ENCODE measurements at places on chromosomes 11 and 22.

DNA sequence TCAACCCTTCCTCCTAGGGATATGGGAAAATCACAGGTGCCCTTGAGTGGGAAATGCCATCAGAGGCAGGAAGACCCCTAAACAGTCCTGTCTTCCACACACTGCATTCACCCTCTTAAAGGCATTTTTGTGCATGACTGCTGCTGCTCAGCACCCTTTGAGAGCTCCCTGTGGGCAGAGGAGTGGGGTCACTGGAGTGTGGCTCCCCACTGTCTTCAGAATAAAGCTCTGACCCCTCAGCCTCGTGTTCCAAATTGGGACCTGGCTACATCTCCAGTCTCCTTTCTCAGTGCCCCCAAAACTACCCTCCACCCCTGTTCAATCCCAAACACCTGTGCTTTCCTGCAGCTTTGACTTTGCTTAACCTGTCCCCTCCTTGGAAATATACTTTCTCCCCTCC lies 46.6 kb downstream of the CHRDL2 start:
- no peak for DNase-seq

DNA sequence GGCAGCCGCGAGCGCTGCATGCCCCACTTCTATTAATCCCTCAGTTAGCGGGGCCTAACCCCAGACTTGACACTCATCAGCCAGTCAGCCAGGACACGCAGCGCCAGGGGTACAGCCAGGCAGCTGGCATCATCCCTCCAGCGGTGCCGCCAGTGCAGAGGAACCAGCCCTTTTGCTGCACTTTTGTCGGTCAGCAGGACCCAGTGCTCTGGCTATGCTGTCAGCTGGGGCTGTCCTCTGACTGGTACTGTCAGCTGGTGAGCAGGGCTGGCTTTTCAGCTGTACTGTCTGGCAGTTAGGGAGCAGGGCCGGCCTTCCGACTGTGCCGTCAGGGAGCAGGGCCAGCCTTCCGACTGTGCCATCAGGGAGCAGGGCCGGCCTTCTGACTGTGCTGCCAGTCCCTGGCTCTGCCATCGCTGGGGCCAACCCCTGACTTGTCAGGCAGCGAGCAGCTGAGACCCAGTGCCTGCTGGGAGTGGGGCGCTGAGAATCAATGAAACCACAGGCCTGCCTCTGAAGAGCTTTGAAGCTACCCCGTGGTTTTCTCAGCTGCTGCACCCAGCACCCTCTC lies 115.4 kb downstream of the KIAA1671 start:
- DNase-seq: no peak

DNA sequence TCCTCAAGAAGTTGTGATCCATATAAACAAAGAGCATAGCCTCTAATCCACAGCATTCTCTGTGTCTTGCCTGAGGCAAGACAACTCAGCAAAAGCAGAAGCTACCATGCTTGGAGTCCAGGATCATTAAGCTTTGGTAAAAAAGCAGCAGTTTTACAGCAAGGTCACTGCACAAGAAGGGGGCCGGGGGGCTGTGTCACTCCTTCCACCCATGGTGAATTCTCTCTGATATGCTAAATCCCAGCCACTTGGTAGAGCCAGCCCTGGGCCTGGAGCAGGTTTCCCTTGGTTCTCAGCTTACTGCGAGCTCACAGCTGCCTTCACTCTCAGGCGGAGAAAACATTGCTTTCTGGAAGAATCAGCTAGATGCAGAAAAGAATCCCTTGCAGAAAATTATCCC lies 144.7 kb downstream of the TENM4 start:
- DNase-seq: no peak

DNA sequence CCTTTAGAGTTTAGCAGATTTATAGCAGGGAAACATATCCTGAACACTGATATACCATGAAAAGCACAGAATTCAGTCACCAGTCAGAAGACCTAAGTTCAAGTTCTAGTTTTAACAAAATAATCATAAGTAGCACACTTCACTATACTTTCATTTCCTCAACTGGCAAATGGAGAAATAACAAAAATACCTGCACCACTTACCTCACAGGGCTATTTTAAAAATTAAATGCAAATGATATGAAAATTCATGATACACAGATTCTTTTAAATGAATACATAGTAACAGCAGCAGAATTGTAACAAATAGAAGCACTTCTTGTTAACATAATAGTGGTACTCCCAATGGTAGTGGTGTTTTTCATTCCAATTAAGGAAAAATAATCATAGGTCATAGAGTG lies 139.0 kb downstream of the FCHSD2 start:
- DNase-seq: no peak

GRCh38 chr22:44391481-44392445 lies 79.0 kb upstream of the SHISAL1 start:
- no peak for DNase-seq

- no peak for DNase-seq
Measured at GRCh38 chr11:72045849-72046248, 34.5 kb downstream of the NUMA1 start.

GRCh38 chr11:38060920-38061319 lies 1462.9 kb upstream of the RAG2 start:
- no peak for DNase-seq

DNA sequence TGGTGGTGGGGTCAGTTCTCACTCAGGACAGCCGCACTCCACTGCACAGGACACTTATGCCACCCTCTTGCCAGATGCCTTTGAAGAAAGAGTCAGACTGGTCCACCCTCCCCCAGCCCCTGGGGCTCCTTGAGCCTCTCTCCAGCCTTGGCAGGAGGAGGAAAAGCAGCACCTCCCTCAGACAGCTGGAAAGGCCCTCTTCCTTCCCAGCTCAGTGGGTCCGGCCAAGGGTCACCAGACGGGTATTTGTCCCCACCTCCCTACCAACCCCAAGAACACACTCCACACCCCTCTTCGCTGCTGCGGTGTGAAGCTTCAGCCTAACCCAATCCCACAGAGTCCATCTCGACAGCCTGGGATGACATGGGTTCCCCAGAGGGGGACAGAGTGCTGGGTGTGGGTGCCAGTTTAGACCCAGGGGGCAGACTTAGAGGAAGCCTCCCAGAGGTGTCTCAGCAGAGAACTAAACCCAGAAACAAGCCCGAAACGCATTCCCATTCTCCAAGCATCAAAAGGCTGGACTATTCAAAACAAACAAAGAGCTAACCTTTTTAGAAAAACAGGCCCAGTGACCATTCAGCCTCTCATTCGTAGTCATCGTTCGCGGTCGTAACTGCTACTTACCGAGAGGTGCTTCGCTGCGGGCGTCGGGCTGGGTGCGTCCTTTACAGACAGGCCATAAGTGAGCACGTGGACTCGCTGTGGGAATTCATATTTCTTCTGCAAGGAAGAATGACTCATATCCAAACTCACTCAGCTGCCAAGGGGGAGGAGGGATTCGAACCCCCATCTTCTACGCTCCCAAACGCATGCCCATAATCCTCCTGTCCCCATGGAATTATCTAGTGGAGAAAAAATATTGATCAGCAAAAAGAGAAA lies 57.5 kb upstream of the ANO1 start:
- no peak for DNase-seq

DNA sequence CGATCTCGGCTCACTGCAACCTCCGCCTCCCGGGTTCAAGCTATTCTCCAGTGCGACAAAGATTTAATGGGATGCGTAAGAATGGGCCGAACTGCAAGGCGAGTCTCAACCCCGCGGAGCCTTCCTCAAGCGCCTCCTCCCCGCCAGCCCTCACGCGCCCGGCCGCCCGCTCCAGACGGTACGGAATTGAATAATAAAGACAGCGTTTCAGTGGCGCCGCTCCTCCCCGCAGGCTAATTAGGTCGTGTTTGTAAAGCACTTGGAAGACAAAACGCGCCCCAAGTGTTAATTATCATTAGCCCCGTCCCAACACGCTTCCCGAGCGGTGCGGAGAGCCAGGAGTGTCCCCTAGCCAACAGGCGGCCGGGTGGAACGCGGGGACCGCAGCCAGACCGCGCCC lies 192.0 kb downstream of the BUD13 start:
- no peak for DNase-seq

DNA sequence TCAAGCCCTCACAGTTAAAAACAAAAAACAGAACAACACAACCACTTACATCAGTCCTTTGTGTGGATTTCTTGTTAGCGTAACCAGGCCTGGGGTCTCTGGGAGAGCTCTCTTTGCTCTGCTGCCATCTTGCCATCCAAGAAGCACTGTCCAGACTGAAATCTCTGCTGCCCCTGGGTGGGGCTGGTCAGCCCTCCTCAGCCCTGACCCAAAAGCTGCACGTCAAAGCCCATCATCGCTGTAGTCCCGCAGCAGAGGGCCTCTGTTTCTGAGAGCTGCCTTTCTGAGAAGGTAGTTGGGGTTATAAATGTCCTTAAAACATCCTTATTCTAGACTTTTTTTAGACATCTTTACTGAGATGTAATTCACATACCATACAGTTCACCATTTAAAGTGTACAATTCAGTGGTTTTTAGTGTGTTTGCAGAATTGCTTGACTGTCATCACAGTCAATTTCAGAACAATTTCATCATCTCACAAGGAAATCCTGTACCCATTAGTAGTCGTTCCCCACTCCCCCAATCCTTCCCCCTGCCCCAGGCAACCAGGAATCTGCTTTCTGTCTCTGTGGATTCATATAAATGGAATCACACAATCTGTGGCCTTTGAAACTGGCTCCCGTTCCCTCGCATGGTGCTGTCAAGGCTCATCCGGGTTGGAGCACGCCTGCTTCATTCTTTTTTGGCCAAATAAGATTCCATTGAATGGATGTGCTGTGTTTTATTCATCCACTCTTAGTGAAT lies 94.9 kb downstream of the TBC1D22A start:
- no peak for DNase-seq

- no peak for DNase-seq
Measured at GRCh38 chr11:5239046-5239445, 4.8 kb upstream of the HBD start.

DNA sequence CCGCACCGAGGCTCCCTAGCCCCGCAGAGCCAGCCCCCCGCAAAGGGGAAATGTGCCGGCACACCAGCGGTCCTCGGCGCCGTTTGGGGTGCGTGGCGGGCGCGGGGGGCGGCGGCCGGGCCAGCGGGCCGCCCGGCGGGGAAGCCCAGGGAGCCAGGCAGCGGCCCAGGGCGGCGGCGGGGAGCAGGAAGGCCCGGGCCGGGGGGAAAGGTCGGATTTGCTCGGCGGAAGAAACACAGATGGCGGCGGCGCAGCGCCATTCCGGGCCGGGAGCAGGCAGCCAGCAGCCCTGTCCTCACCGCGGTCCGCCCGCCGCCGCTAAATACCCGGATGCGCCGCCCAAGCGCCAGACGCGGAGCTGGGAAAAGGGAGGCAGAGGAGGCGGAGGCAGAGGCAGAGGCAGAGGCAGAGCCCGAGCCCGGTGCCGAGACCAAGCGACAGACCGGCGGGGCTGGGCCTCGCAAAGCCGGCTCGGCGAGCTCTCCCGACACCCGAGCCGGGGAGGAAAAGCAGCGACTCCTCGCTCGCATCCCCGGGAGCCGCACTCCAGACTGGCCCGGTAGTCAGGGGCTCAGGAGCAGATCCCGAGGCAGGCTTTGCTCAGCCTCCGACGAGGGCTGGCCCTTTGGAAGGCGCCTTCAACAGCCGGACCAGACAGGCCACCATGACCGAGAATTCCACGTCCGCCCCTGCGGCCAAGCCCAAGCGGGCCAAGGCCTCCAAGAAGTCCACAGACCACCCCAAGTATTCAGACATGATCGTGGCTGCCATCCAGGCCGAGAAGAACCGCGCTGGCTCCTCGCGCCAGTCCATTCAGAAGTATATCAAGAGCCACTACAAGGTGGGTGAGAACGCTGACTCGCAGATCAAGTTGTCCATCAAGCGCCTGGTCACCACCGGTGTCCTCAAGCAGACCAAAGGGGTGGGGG lies 2.6 kb upstream of the GCAT start:
- no peak for DNase-seq

- DNase-seq: no peak
Measured at GRCh38 chr22:20258584-20259326, 9.4 kb downstream of the RTN4R start.

- DNase-seq: no peak
Measured at GRCh38 chr22:49512487-49513165, 315.0 kb downstream of the BRD1 start.

DNA sequence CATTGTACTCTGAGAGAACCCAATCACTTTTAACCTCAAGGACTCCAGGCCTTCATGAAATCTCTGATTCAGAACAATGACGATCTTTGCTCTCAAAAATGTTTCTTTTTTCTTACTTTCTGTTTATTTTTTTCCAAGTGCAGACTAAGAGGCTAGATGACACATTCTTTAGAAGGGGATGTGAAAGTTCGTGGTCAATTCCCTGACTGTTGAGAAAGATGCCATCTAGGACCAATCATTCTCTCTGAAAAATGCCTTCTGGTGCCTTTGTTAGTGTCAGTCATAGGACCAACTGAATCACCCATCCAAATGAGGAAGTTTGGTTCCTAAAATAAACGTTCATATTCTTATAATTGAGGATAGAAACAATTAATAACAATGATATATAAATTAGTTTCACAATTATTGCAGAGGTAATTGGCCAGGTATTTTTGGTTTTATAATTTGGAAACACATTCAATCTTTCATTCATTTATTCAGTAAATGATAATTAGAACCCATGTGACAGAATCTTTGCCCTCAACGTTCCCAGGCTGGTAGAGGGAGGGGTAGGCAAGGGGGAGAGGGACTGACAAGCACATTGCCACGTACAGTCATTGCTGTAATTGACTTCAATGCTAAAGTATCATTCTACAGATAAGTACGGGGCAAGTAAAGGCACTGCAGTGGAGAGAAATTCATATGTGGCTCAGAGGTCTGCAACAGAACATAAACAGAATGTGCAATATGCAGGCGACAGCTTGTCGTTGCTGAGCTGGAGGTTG lies 333.4 kb upstream of the MPPED2 start:
- DNase-seq: no peak

- no peak for DNase-seq
Measured at GRCh38 chr11:19652623-19653375, 59.8 kb upstream of the NAV2 start.

- no peak for DNase-seq
Measured at GRCh38 chr11:46422588-46422987, 31.0 kb upstream of the CHRM4 start.

GRCh38 chr11:123580557-123581275 lies 73.7 kb downstream of the SCN3B start:
- no peak for DNase-seq

DNA sequence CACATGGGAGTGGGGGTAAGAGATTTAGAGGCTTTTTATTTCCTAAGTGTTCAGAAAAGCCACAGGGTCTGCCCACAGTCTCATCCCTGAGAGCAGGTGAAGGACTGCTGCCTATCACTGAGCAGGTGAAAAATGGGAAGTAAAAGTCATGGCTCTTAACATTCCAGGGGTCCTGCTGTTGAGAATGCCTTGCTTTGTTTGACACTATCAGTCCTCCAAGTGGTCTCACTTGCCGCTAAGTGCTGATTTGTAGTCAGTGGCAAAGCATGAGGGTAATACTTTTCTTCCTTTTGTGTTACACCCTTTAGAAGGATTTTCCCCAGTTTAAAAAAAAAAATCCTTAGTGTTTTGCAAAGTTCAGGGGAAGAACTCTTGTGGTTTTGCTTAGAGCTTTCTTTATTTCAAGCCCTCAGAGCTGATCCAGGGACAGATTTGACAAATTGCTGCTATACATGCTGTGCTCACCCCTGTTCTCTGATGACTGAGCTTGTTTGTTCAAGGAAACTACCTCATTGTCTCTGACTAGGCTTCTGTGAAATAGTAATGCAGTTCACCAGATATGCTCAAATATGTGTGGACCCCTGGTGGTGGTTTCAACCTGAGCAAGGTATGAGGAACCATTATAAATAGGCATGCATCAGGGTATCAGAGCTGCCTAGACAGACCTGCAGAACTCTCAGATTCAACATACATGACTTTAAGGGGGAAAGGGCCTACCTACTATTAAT lies 141.0 kb downstream of the ARHGAP42 start:
- DNase-seq: peak; percentile 9

All from AG04449 (cell line).